Posterior cingulate gyrus (tissue), 11 donors: ENCODE measurements at places on chromosomes 3 and 15.

DNA sequence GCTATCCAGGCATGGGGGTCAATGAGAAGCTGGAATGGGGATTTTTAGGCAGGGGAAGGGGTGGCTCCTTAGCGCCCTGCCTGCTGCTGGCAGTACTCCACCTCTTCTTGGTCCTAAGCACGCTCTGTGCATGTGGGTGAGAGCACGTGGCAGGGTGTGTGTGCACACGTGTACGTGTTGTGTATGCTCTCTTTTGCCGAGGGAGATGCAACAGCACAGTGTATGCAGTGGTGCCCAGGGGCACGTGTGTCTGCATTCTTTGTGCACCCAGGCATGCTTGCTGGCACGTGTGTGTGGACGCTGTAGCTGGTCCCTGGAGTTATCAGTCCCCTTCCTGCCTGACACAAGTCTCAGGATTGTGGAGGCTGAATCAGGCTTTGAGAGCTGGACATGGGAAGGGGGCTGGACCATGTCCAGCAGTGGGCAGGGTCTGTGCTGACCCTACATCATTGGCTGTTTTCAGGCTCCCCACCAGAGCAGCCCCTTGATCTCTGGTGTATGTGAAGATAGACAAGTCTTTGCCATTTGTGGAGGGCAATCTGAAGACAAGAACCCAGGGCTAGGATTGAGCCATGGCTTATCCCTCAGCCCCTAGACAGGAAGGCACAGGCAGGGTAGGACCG, 1.9 kb upstream of the CAMKV start:
- peak; percentile 72 for DNase-seq

GRCh38 chr3:114566767-114567166, 272.9 kb downstream of the TIGIT start:
- no peak for DNase-seq

- DNase-seq, result no peak
These were observed 444.2 kb upstream of the GOLIM4 start for GRCh38 chr3:168539909-168540308.

DNA sequence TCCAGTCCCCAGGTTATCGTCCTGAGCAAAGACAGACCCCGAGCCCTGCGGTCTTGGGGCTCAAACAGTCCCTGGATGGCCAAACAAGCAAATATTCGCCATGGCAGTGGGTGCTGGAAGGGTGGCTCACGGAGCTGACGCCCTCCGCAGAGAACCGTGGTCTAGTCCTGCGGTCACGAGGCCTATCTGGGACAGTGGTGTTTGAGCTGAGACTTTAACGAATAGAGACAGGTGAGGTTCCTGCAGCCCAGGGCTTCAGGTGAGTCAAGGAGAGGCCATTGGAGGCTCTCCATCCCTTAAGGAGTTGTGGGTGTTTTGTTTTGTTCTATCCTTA, 399 bp upstream of the SUCLG2 start:
- DNase-seq, result no peak

DNA sequence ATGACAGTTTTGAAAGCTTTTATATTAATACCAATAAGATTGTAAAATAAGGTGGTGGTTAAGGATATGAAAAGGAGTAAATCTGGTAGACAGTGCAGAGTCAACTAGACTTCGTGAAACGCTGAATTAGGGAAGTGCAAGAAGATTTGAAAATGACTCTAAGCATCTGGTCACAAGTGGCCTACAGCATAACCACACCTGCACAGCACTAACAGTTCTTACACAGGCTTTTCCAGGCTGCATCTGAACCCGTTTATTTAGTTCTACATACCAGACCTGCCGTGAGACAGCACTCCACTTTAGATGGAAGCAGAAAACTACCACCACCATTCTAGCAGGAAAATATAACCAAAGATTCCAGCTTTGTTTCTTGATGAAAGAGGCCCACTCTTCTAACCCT, 1.9 kb downstream of the DMXL2 start:
- DNase-seq, result no peak

- no peak for DNase-seq
These were observed 11.4 kb upstream of the SLC6A6 start for GRCh38 chr3:14391033-14391432.
